Fibroblast of lung (primary cell): ENCODE measurements at places on chromosomes 12 and 14.

DNA sequence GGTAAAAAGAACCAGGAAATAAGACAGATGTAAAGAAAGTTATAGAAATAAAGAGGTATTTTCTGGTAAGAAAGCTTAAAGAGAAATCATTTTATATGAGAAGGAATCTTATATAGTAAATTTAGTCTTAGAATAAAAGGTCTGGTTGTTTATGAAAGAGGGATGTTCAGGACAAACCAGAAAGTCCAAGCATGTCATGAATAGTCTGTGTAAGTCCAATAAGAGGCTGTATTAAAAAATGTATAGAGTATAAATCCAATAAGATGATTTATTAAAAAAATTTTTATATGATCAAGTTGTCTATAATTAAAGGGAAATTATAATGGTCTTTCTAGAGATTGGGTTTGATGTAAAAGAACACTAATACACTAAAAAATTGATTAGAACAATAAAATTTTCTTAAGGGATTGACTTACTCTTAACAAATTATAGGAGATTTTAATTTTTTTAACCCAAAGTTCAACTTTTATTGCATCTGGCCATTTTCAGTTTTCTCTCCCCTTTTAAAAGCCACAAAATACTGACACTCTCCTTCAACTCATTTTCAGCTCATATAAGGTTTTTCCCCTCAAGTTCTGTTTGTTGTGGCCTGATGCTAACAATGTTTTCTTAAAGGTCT lies 35.1 kb downstream of the ST8SIA1 start:
- peak; percentile 28 for DNase-seq

GRCh38 chr12:98416845-98417244 lies 98.5 kb upstream of the TMPO start:
- peak; percentile 41 for DNase-seq

DNA sequence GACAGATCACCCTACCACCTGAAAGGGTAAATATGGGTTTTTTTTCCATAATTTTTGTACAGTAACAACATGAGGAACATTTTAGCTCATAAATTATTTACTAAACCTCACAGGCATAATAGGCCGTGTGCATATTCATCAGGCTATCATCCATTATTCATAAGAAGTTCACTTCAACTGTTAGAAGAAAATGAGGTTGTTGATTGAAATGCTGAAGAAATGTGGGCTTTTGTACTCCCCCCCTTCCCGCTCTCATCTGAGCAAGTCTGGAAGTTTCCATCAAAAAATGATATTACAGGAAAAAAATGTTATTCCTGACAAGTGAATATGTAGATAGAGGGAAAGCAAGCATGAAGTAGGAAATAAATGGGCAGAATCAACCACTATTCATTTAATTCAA lies 7.9 kb upstream of the POU6F1 start:
- no peak for DNase-seq

DNA sequence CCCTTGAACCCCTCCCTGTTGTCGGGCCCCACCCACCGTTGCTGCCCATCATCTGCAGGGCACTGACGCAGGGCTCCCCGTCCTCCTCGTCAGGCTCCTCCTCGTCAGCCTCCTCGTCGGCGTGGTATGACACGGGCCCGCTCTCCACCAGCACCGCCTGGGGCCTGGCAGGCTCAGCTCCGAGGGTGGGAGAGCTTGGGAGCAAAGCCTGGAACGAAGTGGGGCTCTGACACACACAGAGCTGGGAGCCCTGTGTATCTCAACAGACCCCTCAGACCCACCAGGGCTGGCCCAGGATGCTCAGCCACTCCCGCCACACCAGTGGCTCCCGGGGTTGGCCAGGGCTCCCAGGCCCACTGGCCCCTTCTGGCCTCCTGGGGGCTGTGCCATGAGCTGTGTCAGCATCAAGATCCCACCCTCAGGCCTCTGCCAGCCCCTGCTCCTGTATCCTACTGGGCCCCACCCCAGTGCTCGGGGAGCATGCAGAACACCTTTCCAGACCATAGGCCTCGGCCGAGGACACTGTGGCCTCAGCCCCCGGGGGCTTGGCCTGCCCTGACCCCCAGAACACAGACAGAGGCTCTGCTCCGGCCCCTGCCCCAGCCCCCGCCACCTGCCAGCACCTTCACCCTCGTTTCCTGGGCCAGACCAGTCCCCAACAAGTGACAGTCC lies 30.1 kb upstream of the NUDT14 start:
- DNase-seq = no peak

GRCh38 chr12:126418400-126418799 lies 1353.2 kb downstream of the AACS start:
- no peak for DNase-seq

DNA sequence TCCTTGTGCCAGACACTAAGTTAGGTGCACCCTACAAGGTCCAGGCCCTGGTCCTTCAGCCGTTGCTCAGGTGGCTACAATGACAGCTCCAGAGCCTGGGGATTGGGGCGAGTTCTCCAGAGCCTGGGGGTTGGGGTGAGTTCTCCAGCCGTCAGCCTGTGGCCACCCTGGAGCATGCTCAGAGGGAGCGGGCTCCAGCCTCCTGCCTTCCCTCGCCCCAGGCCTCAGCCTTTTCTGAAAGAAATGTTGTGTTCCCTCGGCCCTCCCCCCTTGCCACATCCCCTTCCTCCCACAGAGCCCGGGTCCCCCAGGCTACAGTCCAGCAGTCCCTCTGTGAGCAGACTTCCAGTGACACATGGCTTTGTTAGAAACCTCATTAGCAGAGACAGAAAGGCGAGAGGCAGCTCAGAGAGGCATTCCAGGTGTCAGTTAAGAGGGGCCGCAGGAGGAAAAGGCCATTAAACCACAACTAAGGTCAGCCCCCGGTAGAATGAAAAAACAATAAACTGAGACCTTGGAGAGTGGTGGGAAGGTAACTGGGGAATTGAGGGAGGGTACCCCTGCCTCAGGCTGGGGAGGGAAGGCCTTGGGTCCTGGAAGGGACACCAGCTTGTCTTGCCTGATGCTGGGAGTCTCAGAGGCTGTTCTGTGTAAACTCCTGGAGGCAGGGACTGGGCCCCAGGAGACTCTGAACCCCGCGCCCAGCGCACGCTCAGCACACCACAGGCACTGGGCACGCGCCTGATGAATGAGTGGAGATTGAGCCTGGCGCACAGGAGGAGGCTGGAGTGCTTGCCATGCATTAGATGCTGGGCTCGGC lies 23.1 kb upstream of the COL2A1 start:
- DNase-seq = no peak

- DNase-seq = peak; percentile 98
Observed at GRCh38 chr14:86799244-86799647, 1193.7 kb downstream of the GALC start.

GRCh38 chr12:101746661-101747060 lies 7.4 kb upstream of the SYCP3 start:
- peak; percentile 14 for DNase-seq

DNA sequence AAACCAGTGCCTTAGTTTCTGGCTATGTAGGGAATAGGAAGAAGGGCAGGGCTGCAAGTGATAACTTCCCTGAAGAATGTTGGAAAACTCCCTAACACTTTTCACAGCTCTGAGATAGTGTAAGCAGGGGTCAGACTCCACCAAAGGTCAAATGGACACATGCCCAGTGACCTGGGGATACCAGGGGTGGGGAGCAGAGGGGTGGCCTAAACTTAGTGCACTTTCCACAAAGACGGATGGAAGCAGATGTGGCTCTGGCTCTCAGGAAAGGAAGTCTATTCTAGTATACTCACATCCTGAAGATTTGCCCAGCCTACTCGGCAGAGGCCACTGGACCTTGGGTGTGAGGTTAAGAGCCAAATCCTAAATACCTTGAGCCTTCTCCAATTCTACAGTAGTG lies 285.8 kb downstream of the NUAK1 start:
- DNase-seq = no peak

GRCh38 chr12:58918469-58918844 lies 1.8 kb downstream of the LRIG3 start:
- DNase-seq = peak; percentile 26

GRCh38 chr14:75650253-75651058 lies 10.2 kb downstream of the ERG28 start:
- no peak for DNase-seq

DNA sequence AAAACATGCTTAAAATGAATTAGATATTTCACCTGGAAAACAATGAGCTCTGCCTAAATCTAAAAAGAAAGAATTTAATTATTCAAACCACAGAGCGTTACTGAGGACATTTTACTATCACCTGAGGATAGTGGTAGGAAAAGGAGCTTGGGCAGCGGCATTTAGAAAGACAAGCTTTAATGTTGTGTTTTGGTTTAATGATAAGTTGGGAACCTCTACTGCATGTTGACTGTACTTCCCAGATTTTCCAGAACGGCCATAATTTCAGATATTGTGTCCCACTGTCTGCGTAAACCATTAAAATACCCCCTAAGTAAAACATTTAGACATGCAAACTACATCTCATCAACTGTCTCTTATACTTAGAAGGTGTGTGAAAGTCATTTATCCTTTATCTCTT lies 55.4 kb downstream of the CPM start:
- DNase-seq = no peak

DNA sequence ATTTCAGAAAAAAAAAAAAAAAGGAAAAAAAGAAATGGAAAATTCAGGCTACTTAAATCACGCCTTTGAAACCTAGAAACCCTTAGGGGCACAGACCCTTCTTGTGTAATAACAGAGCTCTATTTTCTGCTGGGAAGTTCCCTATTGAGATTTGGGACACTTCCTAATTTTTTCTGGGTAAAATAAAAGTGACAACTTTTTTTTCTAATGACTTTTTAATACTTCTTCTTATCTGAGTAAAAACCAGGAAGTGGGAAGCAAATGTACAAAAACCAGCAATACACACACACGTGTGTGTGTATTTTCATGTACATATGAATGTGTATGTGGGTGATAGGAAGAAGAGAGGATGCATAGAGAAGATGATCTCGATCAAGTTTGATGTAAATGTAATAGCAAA lies 35.8 kb downstream of the ETV6 start:
- DNase-seq = no peak

- no peak for DNase-seq
Observed at GRCh38 chr12:86852451-86852850, 596.3 kb upstream of the MGAT4C start.

GRCh38 chr14:88323523-88324199 lies 592 bp upstream of the KCNK10 start:
- DNase-seq = peak; percentile 41

DNA sequence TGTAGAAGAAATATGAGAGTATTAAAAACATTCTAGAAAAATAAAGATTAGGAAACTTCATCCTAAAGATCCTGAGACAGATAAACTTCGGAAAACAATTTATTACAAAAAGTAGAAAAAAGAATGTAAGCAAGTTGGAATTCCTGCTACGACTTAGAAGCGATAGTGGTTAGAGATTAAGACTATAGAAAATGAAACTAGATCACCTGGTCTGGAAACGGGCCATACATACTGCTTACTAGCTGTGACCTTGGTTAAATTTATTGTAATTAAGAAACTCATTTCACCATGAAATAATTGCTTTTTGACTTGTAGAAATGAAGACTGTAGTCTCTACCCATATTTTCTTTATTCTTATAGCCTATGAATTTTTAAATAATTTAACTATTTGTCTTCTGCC lies 614.1 kb downstream of the SLC16A7 start:
- DNase-seq = no peak

DNA sequence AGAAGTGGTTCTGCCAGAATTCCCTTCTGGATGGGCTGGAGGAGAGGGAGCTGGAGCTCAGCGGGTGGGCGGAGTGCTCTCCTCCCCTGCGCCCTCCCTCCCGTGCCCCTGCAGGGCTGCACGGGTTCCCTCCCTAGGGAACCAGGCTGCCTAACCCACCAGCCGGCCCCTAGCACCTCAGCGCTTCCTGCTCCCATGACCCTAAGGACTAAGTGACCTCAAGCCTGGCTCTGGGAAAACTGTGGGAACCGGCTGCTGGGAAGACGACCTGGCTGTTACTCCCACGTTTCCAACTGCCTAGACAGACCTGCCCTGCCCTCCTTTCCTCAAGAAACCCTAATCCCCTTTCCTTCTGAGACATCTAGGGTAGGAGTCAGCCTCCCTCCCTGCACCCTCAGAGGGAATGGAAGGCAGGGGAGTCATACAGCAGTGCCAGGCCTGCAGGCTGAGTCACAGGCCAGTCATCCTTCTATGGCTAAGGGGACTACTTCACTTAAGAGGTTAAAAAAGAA lies 31.5 kb downstream of the SLC6A12 start:
- DNase-seq = peak; percentile 70

DNA sequence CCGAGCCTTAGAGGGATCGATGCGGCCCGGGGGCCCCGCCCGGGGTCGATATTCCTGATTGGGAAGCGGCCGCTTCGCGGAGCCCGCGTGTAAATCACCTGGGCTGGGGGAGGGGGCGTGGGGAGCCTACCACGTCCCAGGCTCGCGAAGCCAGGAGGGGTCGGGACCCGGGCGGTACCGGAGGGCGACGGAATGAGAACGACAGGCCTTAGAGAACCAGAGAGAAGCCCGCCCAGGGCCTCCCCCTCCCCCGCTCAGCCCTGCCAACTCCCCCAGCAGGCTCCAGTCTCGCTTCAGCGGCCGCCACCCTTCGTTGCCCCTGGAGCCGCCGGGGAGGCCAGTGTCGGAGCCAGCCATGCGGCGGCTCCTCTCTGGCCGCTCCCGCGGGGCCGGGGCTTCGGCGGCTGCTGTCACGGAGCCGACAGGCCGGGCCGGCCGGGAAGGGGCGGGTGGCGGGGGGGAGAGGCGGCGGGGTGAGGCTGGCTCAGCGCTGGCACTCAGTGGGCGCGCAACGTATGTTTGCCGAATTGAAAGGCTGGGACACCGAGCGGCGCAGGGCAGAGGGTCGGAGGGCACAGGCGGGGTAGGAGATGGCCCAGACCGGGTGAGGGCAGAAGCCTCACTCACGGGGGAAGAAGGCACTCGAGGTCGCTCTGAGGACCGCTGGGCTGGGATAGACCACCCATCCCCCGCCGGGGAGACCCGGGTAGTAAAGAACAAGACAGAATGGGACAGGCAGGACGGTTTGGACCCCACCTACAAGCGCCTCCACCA lies 1.4 kb upstream of the DNAJC22 start:
- DNase-seq = no peak

- DNase-seq = no peak
Observed at GRCh38 chr14:35234012-35234805, 58.0 kb upstream of the PSMA6 start.

DNA sequence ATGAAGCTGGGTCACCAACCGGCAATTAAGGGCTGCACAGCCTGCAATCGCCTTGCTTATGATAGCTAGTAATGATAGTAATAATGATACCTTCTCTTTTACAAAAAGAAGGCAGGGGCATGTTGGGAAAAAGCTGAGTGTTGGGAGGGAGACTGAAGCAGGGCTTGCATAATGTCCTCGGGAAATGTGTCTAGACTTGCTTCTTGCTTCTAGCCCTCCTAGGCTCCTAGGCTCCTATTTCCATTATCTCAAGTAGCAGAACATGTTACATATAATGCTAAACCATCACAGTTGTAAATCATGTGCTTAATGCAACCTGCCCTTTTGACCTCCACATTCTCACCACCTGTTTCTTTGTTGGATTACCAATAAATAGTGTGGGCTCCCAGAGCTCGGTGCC lies 18.7 kb downstream of the RERGL start:
- no peak for DNase-seq

- DNase-seq = no peak
Observed at GRCh38 chr12:88579601-88580050, 645 bp downstream of the KITLG start.

- DNase-seq = no peak
Observed at GRCh38 chr12:90947869-90948268, 7.1 kb downstream of the CCER1 start.

- DNase-seq = peak; percentile 98
Observed at GRCh38 chr12:110107369-110108281, 16.5 kb upstream of the IFT81 start.

GRCh38 chr12:27709932-27710591 lies 570 bp upstream of the MRPS35 start:
- DNase-seq = peak; percentile 78
